ENCODE measurements at places on chromosomes 5 and 9.

DNA sequence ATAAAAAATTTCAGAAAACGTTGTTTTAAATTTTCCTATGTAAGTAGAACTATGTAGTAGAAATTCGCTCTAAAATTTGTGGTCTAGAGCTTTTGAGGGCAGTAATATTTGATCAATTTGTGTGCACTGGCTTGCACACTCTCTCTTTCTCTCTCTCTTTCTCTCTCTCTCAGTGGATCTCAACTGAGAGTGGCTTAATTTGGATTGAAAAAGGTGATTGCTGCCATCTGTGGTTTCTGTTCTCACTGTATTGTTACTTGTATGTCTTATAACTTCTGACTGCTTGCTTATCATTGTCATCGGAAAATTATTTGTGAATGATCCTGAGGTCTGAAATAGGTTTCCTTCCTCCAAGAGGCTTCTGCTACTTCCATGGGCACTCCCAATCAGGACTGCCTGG, 368.2 kb downstream of the KCTD16 start:
- no peak for DNase-seq

GRCh38 chr9:27784847-27785713, 211.8 kb upstream of the C9orf72 start:
- no peak for DNase-seq

DNA sequence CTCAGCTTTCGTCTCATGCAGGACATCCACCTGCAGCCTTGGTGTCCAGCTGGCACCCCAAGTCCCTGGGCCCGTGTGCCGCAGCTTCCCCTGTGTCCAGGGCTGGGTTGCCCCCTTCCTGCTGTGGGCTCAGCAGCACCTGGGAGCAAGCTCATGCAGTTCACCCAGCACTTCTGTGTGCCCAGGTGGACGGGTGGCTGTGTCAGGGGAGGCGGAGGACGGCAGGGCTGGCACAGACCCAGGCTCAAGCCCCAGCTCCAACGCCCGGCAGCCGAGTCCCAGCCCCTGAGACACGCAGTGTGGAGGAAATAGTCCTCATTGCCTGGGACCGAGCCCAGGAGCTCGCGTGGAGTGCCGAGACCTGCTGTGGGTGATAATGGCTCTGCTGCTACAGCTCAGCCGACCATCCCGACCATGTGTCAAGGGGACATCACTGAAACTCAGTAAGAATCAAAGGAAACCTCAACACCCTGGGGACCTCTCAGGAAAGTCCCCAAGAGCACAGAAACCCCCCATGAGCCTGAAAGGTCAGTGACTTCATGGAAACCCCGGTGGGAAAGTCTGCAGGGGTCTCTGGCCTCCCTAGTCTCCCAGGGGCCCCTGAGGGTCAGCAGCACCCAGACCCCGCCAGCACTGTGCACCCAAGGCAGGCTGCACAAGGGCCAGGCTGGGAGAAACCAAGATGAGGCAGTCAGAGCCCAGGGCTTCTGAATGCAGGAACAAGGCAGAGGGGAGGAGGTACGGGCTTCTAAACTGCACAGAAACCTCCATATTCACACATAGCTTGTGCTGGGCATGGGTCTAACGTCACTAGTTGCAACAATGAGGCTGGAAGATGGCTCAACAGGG, 38.8 kb downstream of the LPCAT1 start:
- peak; percentile 86 for DNase-seq

DNA sequence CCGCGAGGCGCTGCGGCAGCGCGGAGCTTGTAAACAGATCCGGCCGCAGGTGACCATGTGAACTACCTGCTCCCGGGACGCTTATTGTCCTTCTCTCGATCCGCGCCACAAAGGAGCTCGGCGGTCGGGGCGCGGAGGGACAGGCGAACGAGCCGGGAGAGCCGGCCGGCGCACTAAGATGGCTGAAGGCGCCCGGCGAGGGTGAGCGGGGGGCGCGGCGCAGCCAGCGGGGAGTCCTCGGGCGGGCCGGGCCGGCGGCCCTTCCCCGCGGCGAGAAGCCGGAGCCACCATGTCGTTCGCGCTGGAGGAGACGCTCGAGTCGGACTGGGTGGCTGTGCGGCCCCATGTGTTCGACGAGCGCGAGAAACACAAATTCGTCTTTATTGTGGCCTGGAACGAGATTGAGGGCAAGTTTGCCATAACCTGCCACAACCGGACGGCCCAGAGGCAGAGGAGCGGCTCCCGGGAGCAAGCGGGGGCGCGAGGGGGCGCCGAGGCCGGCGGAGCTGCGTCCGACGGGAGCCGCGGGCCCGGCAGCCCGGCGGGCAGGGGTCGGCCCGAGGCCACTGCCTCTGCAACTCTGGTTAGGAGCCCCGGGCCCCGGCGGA, 535 bp downstream of the JMY start:
- peak; percentile 40 for DNase-seq

DNA sequence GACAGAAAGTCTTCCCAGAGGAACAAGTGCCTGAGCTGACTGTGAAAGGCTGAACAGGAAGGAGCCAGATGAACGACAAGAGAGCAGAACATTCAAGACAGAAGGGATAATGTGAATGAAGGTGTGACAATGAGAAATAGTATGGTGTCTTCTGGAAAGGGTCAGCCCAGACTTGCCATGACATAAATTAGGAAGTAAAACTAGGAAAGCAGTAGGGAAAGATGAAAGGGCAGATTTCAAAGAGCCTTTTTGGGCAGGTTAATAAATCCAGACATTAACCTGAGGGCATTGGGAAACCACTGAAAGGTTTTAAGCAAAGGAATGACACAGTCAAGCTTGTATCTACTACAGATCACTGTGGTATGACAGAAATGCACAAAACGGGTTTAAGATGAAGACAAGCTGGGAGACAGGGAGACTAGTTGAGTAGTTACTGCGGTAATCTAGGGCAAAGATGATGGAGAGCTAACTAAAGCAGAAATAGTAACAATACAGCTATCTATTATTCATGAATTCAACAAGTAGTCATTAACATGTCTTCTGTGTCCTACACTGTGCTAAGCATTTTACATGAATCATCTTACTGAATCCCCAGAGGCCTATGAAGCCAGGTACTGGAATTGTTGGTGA, 580.9 kb upstream of the WWC1 start:
- no peak for DNase-seq

DNA sequence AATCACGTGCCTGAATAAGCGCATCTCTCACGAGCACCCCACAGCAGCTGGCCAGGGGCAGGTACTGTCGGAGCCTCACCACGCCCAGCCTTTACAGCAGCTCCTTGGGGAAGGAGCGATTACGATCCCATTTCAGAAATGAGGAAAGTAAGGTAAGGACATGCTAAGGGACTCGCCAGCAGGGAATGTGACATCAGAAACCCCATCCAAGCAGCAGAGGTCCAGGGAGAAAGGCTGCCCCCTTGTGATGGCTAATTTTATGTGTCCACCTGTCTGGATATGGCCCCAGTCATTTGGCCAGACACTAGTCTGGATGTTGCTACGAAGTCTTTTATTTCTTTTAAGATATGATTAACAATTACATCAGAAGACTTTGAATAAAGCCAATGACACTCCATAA, 77.3 kb downstream of the UBE2QL1 start:
- DNase-seq: peak; percentile 60

DNA sequence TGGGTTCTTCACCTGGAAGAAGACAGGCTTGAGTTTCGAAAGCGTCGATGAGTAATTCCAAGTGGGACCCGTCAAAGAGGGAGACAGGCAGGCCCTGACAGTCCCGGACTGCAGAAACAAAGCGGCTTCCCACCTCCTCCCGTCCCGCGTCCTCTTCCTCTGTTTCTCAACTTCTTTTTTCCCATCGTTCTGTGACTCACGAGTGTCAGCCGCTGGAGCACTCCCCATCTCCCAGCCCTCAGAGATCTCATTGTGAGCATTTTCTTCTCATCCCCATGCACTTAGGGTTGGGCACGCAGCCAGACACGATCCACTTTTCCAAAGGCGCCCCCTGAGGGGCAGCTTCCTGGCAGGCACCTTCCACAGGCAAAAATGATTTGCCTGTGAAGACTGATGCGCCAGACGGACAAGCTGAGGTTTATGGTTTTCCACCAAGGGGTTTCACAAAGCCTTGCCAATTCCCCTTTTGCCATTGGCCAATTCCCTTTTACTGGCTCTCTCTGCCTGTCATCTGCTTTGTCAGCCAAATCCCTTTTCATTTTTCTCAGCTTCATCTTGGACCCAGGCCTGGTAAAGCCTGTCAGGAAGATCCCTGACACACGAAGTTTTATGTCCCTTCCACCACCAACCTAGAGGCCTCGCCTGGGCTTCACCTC, 86.5 kb upstream of the ANKRD55 start:
- no peak for DNase-seq

DNA sequence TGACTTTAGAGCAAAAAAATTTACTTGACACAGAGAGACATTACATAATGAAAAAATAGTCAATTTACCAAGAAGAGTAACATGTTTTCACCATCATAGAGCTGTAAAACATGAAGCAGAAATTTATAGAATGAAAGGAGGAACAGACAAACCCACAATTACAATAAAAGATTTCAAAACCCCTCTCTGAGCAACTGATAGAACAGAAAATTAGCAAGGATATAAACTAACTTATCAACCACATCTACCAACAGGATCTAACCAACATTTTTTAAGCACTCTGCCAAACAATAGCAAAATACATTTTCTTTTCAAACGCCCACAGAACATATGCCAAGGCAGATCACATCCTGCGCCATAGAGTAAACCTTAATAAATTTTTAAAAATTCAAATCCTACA, 17.9 kb downstream of the SLCO4C1 start:
- DNase-seq: no peak

DNA sequence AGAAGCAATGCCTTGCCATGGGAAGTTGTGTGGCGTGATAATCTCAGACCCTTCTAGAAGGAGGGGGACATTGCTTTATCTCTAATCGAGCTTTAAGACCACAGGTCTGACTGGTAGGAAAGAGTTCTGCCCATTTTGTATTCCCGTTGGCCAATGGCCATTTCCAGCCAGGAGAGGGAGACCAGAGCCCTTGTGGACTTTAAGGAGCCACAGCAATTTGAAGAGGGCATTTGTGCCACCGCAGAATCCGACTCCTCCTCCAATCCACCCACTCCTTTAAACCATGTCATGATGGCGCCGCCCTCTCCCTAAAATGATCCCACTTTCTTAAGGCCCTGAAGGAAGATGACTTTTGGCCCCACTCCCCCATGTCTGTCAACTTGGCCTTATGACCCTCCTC, 560.5 kb upstream of the ADAMTS16 start:
- no peak for DNase-seq

- no peak for DNase-seq
Observed at GRCh38 chr9:106277966-106278365, 583.6 kb downstream of the TMEM38B start.

GRCh38 chr9:36995927-36996705, 38.0 kb downstream of the PAX5 start:
- peak; percentile 68 for DNase-seq

DNA sequence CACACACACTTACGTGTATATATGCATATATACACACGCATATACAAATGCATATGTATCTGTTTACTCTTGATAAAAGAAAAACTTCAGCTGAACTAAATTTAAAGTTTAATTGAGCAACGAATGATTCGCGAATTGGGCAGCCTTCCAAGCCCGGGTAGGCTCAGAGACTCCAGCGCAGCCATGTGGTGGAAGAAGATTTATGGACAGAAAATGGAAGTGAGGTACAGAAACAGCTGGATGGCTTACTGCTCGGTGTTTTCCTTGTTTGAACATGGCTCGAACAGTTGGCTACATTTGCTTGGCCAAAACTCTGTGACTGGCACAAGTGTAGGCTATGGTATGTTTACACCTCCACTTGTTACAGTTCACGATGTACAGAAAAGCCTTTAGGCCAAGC, 239.3 kb upstream of the PRDM9 start:
- DNase-seq: no peak

GRCh38 chr9:110623462-110624025, 44.0 kb upstream of the SVEP1 start:
- DNase-seq: peak; percentile 35

DNA sequence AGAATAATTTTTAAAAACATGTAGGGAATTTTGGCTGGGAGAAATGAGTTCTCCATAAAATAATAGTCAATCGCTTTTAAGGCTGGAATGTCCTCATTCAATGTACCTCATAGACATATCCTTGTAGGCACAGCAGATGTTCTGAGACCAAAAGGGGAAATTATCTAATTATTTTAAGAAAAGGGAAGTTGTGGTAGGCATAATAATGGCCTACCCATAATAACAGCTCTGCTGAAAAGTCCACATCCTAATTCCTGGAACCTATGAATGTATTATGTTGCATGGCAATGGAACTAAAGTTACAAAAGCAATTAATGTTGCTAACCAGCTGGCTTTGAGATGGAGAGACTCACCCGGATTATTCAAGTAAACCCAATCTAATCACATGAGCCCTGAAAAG, 216.1 kb downstream of the TRIM36 start:
- no peak for DNase-seq

GRCh38 chr9:102975251-102975650, 19.9 kb upstream of the CYLC2 start:
- no peak for DNase-seq

DNA sequence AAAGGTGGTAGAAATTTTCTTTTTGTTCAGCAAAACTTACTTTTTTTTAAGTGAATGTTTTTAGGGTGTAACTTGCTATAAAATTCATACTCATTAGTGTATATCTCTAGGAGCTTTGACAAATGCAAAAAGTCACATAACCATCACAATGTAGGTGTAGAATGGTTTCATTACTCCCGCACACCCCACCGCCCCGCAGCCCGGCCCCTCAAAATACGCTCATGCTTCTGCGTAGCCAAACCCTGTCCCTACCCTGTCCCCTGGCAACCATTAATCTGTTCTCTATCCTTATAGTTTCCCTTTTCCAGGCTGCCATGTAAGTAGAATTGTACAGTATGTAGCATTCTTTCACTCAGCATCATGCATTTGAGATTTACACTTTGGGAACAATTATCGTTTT, 9.2 kb upstream of the PRLR start:
- DNase-seq: no peak

All from GM10248 (cell line).